ENCODE measurements at places on chromosomes 3 and 15. TPM values are rescaled to one million over a fixed set of nuclear protein-coding genes. Genes with fewer than 3 reads are reported as not detected.

Gene SMAD6
- polyA plus RNA-seq: 27.8 TPM

Gene UBA7
- polyA plus RNA-seq: 69.2 TPM

- H3K4me3 ChIP-seq: no peak overlapping the region
- H3K27me3 ChIP-seq: peaks cover 13% of the 10 kb centered on the region
- H3K36me3 ChIP-seq: no peaks in the 10 kb centered on the region
Observed at GRCh38 chr3:127193341-127193740, 410 bp downstream of the PRR23E start.

GRCh38 chr3:184341925-184342324 is 4.5 kb downstream of the FAM131A start:
- H3K27ac ChIP-seq: no peak overlapping the region
- H3K4me1 ChIP-seq: peaks cover 45% of the 10 kb centered on the region
- peaks cover 39% of the 10 kb centered on the region for H3K36me3 ChIP-seq
- no peak overlapping the region for H3K4me3 ChIP-seq

- H3K27me3 ChIP-seq: no peaks in the 10 kb centered on the region
- H3K36me3 ChIP-seq: no peaks in the 10 kb centered on the region
- no peak overlapping the region for H3K27ac ChIP-seq
- no peak for DNase-seq
Observed at GRCh38 chr15:35487417-35487816, 58.5 kb downstream of the DPH6 start.

DNA sequence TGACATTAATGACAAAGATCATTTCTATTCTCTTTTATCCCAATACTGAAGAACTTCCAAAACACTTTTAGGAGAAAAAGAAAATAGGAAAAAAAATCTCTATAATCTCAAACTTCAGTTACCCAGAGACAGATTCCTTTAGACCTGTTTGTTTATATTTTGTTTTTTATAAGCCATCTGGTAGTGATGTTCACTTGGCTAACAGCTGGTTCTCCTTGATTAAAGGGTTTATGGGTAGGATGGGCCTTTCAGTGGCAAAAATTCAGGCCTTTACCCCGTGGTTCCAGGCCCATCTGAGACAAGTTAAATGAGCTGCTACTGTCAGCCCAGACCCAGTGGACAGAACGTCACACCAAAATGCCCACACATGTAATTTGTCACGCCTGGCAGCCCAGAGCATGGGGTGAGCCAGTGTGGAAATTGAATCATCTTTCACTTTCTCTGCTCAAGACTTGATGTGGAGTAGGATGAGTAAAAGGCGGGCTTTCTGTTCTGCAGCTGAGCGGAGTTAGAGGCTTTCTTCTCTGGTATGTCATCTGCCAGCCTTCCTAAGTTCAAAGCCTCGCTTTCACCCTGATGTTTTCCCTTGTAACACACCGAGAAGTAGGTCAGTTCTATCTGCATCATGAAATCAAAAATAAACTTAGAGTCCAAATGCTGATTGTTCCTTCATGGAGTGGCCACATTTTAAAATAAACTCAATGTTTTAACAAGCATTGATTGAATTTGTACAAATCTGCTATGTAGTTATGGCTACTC is 62.5 kb upstream of the SKOR1 start:
- H3K27me3 ChIP-seq: no peaks in the 10 kb centered on the region
- DNase-seq: no peak
- no peak overlapping the region for H3K27ac ChIP-seq
